Mesenteric fat pad (tissue), 1 donor: ENCODE measurements at places on chromosomes 1 and 21.

GRCh38 chr1:202268032-202268431, 73.7 kb downstream of the UBE2T start:
- peak; percentile 65 for DNase-seq

GRCh38 chr1:23401313-23401712, 23.2 kb downstream of the TCEA3 start:
- no peak for DNase-seq

DNA sequence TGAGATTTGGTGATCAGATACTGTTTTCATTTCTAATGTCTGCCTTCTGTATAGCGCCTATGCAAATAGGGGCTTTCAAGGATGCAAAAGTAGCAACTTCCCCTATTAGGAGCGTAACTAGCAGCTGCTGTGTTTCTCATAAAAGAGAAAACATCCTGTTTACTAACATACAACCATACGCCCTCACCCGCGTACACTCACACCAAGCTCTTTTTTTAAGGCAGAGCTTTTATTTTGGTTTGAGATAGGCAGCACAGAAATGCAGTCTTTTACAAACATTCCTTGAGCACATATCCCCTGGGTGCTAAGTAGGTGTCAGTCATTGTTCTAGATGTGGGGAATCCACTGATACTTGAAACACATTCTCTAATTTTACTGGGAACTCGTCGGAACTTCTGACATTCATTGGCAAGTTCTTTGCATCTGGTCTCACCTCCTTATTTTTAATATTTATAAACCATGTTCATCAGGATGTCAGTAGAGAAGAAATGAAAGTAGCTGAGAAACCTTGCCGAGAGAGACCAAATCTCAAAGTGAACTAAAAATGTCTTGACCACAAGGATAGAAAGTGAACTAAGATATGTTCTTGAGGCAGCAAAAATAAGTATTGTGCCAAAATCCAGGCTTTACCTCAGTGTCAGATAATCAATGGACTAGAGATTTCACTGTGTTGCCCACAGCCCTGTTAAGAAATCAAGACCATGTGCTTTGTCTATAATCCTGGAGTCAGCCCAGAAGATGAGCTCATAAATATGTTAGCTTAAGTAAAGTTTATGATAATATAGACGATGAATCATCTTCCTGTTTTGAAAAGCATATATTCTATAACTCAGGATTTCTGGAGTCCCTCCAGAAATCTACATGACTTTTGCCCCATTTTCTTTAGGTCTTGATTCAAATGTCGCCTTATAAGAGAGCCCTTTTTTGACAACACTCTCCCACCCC, 350.9 kb downstream of the ST6GALNAC3 start:
- no peak for DNase-seq

GRCh38 chr1:3156936-3157335, 87.9 kb downstream of the PRDM16 start:
- no peak for DNase-seq

- DNase-seq: peak; percentile 20
Observed at GRCh38 chr1:25640646-25641328, 24.2 kb downstream of the MAN1C1 start.

DNA sequence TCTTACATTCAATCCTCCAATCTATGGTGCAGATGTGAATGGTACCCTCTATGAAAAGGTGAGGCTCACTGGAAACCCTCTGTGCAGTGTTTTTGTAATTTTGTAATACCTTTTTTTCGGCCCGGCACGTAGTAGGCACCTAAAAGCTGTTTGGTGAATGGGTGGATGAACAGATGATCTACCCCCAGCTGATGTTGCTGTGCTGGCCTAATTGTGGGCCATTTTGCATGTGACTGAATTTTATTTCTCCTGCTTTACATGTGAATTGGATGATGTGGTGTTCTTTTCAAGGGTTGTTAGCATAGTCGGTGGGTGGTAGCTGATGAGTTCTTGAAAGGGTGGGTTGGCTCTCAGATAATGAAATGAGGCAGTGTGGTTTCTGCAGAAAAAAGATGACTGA, 10.4 kb downstream of the KDM4A start:
- no peak for DNase-seq

- DNase-seq: no peak
Observed at GRCh38 chr21:9730866-9731265, 790.5 kb upstream of the TPTE start.

GRCh38 chr1:65904681-65905083, 112.0 kb downstream of the PDE4B start:
- DNase-seq: no peak

GRCh38 chr1:56390232-56390867, 189.0 kb downstream of the PLPP3 start:
- no peak for DNase-seq

GRCh38 chr1:147600119-147601111, 59.1 kb downstream of the BCL9 start:
- no peak for DNase-seq

- DNase-seq: no peak
Observed at GRCh38 chr1:212158912-212159796, 123.6 kb downstream of the DTL start.

DNA sequence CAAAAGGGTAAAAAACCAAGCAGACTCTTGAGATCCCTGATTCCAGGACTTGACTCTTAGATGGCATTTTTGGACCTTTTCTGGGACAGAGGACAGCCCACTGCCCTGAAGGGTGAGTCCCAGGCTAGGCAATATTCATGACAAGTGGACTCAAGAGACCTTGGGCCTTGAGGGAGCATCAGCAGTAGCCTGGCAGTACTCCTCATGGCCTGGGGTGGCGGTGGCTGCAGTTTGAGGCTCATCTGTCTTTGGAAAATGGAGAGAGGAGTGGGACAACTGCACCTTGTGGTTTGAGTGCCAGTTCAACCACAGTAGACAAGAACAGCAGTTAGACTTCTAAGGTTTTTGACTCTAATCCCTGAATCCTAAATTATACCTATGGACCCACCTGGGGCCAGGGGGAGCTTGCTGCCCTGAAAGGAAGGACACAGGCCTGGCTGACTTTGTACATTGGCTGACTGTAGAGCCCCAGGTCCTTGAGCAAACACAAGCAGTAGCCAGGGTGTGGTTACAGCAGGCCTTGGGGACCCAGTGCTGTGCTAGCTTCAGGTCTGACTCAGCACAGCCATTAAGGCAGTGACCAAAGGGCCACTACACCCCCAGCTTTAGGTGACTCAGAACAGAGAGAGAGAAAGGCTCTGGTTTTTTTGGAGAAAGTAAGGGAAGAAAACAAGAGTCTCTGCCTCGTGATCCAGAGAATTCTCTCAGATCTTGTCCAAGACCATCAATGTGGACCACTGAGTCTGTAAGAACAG, 1023.2 kb downstream of the KCNT2 start:
- no peak for DNase-seq

- DNase-seq: no peak
Observed at GRCh38 chr1:64624218-64624713, 120.6 kb upstream of the RAVER2 start.

- no peak for DNase-seq
Observed at GRCh38 chr21:17784180-17784598, 35.0 kb downstream of the C21orf91 start.

DNA sequence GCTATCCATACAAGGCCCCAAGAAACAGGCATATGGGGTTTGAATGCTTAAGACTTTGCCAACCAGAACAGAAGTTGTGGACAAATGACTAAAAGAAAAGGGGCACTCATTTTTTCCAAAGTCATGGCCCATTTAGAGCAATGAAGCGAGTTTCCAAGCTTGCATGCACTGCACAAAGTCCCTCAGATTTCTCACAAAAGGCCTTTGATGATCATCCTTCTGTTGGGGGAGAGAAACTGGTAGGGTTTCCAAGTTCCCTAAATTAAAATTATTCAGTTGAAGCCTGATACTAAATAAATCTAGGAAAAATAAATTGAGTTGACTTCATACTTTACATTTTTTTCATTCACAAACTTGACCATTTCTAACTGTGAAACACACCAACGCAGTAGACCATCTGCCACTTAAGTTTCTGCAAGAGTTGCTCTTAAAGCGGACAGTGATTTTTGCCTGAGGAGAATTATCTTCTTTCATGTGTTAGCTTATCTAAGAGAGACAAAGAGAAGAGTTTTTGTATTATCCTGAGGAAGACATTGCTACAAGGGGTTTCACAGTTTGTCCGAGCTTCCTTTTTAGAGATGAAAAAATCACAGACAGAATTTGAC, 139.2 kb downstream of the SEC16B start:
- no peak for DNase-seq

GRCh38 chr1:179921981-179922872, 32.4 kb upstream of the CEP350 start:
- DNase-seq: no peak

- DNase-seq: no peak
Observed at GRCh38 chr1:56780128-56780750, 39.0 kb downstream of the FYB2 start.

GRCh38 chr21:31268090-31268489, 76.0 kb downstream of the TIAM1 start:
- no peak for DNase-seq

DNA sequence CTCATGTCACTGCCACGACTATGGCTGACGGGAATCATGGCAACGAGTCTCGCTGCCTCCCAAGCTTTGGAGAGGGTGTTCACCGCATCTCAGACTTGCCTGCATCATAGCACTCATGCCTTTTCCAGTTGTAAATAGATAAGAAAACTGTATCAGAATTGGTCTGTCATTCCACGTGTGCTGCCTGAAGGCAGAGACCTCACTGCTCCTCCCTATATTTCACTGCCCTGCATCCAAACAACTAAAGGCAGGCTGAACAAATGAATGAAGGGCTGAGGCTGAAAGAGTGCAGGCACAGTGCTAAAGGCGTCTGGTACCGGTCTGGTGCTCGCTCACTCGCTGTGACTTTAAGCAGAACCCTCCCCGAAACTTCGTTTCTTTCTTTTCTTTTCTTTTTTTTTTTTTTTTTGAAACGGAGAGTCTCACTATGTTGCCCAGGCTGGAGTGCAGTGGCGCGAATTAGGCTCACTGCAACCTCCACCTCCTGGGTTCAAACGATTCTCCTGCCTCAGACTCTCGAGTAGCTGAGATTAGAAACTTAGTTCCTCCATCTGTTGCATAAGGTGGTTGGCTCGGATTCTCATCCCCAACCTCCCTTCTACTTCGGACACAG, 542 bp downstream of the EIF2B3 start:
- no peak for DNase-seq

DNA sequence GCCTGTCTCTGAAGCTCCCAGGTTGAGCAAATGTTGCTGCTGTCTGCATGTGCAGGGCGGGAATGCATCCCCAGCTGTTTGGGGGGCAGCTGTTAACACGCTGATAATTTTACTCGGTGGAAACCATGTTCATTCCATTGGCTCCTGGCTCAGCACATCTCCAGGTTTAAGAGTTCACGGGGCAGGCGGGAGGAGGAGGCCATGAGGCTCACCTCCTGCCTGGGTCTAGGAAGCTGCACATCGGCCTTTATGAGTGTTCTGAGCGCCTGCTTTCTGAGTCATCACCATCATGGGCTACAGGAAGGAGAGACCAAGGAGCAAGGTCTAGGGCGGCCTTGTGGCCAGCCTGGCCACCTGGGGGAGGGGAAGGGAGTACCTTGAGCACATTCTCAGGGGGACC, 29.7 kb downstream of the AJAP1 start:
- DNase-seq: no peak

GRCh38 chr1:78061825-78062523, 16.2 kb downstream of the GIPC2 start:
- DNase-seq: no peak

DNA sequence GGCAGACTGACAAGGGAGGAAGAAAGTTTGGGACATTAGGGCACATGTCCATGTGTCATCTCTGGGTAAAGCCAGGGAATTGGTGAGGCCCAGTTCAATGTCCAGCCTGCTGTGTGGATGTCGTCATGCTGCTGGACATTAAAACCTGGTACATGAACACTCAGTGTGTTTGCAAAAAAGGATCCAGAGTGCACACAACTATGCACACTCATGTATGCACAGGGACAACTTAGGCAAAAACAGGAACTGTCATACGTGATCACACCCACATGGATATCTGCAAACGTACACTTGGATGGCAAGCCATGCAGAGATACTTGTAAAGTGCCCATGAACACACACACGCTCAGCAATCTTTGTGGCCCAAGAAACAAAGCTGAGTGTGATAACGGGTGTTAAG, 47.9 kb upstream of the NEK2 start:
- DNase-seq: no peak

DNA sequence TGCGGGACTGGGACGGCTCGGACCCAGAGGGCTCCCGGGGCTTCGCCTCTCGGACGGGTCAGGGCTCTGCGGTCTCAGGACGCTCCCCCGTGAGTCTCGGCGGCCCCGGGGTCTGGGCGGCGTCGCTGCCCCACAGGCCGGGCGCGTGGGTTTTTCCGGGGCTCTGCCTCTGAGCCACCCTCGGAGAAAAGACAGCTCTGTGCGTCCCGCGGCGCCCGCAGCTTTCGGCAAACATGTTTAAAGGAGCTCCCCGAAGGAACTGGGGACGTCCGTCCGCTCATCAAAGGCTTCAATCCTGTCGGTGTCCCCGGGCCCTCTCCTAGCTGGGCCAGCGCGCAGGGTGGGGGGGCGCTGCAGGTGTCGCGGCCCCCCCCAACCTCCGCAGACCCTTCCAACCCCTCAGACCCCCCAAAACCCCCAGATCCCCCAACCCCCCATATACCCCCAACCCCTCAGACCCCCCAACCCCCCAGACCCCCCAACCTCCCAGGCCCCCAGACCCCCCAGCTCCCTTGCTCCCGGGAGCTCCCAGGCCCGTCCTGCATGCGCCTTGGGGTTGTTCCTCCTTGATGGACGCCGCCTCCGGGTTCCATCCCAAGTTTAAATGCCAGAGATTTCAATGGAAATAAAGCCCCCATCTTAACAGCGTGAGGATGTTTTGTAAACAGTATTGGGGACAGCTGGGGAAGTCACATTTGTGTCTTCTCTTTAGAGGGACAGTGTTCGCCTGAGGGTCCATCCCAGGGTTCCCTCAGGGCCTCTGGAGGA, 996 bp upstream of the C1orf159 start:
- DNase-seq: no peak

- no peak for DNase-seq
Observed at GRCh38 chr1:26079960-26080814, 12.8 kb upstream of the TRIM63 start.

DNA sequence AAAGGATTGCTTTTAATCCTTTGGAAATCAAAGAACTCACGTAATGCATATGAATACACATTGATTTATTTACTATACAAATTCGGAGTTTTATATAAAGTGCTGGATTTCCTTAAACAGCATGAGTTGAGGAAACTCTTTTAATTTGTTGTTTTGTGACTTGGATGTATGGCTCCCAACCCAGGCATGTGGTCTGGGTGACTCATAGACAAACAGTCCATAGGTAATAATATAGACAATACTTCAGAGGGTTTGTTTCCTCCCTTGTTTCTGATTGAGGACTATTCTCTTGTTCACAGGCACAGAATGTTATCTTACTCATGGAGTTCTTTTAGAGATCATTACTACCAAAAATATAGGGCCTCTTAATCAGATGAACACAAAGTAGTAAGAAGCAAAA, 43.8 kb downstream of the XPR1 start:
- DNase-seq: no peak

GRCh38 chr1:4127592-4128140, 227.6 kb upstream of the C1orf174 start:
- DNase-seq: no peak

- no peak for DNase-seq
Observed at GRCh38 chr1:84689514-84690396, 506 bp downstream of the SSX2IP start.
